Thoracic aorta endothelial cell (primary cell): ENCODE measurements at places on chromosomes 7 and 10. TPM values are rescaled to one million over a fixed set of nuclear protein-coding genes. Genes with fewer than 3 reads are reported as not detected.

TMEM130 gene
- total RNA-seq = not detected in 2 replicates

RBP3 gene
- total RNA-seq = not detected in 2 replicates

DRGX gene
- total RNA-seq = not detected in 2 replicates

LRRTM3 gene
- not detected in 2 replicates for total RNA-seq
